ENCODE measurements at places on chromosomes 7 and 10.

DNA sequence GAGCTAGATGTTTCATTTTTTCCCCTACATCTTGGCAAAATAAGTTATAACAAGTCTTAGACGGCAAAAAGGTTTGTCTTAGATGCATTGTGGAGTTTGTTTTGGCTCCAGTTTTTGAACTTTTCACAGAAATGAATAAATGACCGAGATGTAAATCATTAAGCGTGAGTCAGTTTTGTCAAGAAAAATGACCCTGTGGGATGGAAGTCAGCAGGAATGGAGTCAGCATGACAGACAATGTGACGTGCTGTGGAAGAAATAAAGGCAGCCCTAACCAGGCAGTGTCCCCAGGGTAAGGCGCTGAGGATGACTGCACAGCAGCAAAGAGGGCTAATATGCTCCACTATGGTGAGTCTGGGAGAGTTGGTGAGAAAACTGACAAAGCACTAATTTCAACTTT lies 163.2 kb downstream of the NOC3L start:
- DNase-seq, result no peak

GRCh38 chr7:73770002-73770859 lies at the start of gene CLDN3:
Gene CLDN3, minus strand, starts transcription at chr7:73770270. Its CDS starts 221 bp downstream, at chr7:73770049.
- DNase-seq, result no peak

DNA sequence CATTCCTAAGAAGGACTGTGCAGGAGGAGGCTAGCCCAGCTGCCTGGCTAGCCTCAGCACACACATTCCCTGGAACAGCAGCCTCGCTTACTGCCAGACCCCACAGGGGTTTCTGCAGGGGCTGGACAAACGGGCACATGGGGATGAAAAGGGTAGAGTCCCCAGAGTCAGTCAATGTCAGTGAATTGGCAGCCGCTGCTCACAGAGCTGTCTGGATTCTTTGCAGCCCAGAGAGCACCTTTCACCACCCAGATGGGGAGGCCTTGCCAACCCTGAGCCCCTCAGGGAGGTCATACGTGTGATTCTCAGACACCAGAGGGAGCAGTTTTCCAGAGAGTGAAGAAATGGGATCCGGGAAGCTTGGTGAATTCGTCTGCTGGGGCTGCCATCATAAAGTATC lies 143.3 kb downstream of the KCNMA1 start:
- DNase-seq, result no peak

DNA sequence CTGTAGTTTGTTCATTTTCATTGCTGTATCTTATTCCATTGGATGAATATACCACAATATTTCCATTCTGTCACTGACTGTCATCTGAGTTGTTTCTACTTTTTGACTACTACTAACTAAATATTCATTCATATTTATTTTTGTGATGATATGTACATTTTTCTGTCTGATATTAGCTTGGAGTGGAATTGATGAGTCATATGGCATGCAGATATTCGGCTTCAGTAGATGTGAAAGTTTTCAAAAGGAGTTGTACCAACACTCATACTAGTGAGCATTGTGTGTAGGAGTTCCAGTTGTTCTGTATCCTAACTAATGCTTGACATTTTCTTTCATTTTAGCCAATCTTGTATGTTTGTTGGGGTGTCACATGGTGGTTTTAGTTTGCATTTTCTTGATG lies 7.7 kb downstream of the RUNDC3B start:
- DNase-seq, result no peak

- peak; percentile 32 for DNase-seq
Measured at GRCh38 chr7:101017064-101017777, 2.7 kb upstream of the MUC17 start.
